ENCODE measurements at places on chromosomes 2 and 18. TPM values are rescaled to one million over a fixed set of nuclear protein-coding genes. Genes with fewer than 3 reads are reported as not detected.

The ATG4B gene
- 94.5 TPM for total RNA-seq

The IL1B gene
- not detected for total RNA-seq

The POTEC gene
- not detected for total RNA-seq

The PLA2R1 gene
- total RNA-seq, result 0.26 TPM

The ST6GAL2 gene
- not detected for total RNA-seq

The RFX8 gene
- not detected for total RNA-seq

The TMEM150A gene
- 25.3 TPM for total RNA-seq

The NEB gene
- 17.6 TPM for total RNA-seq
